Fibroblast of villous mesenchyme (primary cell): ENCODE measurements at places on chromosomes 7 and 10. TPM values are rescaled to one million over a fixed set of nuclear protein-coding genes. Genes with fewer than 3 reads are reported as not detected.

Gene NAT16
- not detected in 2 replicates for total RNA-seq

Gene SLC13A1
- not detected in 2 replicates for total RNA-seq

Gene PLXNA4
- total RNA-seq: under 0.01 TPM in 1 of 2 replicates, not detected in the other

Gene ANKRD1
- total RNA-seq: 13.5 and 16.4 TPM in 2 replicates

Gene C1QL3
- not detected in 2 replicates for total RNA-seq

Gene SLF2
- 42.2 and 55.7 TPM in 2 replicates for total RNA-seq

Gene INMT
- total RNA-seq: 15.8 and 48.4 TPM in 2 replicates

Gene GHRHR
- total RNA-seq: not detected in 2 replicates

Gene CPA2
- 0.32 TPM in 1 of 2 replicates, not detected in the other for total RNA-seq

Gene AKR1E2
- total RNA-seq: 7.7 and 9.1 TPM in 2 replicates

Gene ZNF117
- total RNA-seq: 5.2 and 6.5 TPM in 2 replicates

Gene GPR85
- 2.6 TPM in 2 replicates for total RNA-seq

Gene ELN
- under 0.01 and 0.64 TPM in 2 replicates for total RNA-seq

DNA sequence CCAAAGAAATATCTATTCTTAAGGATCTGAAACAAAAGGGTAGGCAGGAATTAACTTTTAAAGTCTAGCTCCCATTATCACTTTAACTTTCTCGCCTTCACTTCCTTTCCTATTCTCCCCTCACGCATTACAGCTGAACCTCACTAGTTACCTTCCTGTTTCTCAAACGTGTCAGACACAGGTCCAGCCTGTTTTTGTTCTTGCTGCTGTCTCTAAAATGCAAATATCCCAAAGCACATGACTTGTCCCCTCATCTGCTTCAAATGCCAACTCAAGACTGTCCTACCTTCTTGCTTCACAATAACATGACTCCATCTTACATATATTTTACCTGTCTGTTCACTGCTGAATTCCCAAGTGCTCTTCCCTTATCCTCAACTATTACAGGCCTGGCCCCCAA lies 17.6 kb downstream of the ZDHHC6 start:
- DNase-seq: no peak

DNA sequence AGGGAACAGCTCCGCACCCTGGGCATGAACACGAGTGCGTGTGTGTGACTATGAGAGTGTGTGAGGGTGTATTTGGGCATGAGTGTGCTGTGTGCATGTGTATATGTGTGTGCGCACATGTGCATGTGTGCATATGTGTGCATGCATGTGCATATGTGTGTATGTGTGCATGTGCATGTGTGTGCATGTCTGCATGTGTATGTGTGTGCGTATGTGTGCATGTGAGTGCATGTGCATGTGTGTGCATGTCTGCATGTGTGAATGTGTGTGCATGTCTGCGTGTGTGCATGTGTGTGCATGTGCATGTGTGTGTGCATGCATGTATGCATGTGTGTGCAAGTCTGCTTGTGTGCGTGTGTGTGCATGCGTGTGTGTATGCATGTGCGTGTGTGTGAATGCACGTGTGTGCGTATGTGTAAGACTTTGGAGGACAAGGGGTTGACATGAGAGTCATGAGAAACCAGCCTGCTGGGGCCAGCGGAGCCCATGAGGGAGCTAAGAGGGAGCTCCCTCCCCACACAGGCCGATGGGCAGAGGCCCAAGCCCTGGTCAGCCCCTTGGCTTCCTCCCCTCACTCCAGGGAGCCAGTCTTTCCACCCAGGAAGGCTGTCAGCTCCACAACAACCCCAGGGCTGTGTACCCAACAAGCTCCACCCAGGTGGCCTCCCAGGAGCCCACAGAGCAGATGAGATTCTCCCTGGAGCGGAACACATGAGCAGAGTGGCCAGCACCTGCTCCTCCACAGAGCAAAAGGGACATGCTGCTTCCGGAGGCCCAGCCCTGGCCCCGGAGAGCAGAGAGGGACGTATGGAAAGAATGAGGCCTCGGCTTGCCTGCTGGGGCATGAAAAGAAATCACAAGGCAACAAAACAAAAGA lies 142.5 kb upstream of the PPP2R2D start:
- no peak for DNase-seq

DNA sequence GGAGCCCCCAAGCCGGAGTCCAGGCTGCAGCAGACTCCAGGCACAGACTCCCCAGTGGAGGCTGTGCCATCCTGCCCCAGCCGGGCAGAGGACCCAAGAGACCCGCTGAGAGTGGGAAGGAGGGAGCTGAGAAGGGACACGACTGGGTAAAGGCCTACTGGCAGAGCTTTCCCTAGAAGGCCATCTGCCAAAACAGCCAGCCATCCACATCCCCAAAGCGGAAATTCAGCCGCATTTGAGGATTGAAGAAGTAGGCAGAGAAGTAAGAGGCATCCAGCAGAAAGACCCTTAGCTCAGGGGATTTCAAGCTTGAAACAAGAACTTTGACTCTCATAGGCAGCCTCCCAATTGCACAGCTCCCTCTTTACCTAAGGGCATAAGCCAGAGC lies 857 bp downstream of the CPXM2 start:
- no peak for DNase-seq

GRCh38 chr10:78224602-78225001 lies 190.9 kb downstream of the RPS24 start:
- DNase-seq: no peak

GRCh38 chr7:93315896-93316295 lies 83.7 kb downstream of the VPS50 start:
- DNase-seq: no peak

DNA sequence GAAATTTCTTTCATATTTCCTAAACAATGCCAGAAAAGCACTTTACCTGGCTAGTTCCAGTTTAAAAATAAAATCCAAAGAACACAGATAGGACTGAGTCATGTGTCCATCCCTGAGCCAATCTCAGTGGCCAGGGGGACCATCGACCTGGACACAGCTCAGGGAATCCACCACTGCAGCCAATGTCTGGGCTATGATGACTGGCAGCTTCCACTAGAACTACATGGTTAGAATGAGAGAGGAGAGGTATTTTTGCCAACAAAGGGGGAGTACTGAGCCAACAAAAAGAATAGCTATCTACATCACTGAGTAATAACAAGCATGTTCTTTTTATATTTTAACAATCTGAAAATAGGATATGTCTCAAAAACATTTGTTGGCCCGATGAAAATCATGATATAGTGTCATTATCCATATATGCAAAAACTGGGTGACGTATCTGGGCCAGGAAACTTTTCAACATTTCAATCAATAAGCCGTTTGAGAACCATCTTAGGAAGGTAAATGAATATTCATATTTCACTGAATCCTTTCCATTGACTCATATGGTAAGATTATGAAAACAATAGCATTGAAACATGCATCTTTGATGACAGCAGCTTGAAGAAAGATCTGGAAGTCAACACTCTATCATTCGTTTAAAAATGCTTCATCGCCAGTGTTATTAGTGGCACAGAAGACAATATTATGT lies 104.0 kb downstream of the TPK1 start:
- DNase-seq: no peak

- DNase-seq: no peak
Measured at GRCh38 chr7:52447581-52448180, 587.8 kb upstream of the POM121L12 start.

DNA sequence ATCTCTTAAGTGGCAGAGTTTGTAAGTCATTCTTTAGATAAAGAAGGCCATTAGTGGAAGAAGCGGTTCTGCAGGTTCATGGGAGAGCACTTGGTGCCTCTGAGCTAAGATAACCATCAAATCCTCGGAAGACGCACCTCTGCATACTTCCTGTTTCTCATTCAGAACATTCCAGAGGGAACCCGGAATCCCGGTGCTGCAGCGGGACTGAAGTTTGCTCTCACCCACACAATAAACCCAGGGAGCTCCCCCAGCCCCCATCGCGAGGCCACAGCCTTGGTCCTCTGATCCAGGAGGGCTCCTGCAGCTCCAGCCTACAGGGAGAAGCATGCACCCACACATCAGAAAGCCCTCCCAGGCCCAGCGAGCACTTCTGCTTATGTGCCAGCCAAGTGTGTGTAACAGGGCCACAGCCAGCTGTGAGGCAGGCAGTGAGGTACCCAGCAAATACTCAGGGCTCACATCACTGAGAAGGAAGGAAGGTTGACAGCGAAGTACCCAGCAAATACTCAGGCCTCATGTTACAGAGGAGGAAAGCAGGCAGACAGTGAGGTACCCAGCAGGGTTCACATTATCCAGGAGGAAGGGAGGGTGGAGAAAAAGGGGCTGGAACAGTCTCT lies 142.4 kb downstream of the DIP2C start:
- DNase-seq: no peak

- DNase-seq: no peak
Measured at GRCh38 chr10:75404815-75405597, 3.4 kb upstream of the ZNF503 start.

- no peak for DNase-seq
Measured at GRCh38 chr7:75649462-75649861, 89.3 kb downstream of the HIP1 start.

DNA sequence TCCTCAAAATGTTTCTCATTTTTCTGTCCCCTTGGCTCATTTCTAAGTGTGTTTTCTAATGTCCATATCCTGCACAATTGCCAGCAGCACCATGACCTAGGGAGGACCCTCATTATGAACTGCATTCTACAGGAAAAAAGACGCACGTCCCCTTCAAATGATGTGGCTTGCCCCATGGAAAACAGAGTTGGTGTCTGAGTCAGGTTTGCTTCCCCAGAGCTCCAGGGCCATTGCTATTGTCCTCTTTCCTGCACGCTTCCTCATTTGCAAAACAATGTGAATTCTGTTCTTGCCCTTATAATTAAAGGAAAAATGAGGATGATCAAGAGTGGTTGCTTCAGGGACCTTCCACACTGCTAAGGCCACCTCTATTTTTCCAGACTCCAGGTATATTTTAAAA lies 14.7 kb upstream of the ASB4 start:
- no peak for DNase-seq

GRCh38 chr10:88896994-88897853 lies 17.2 kb downstream of the STAMBPL1 start:
- peak; percentile 66 for DNase-seq

- DNase-seq: no peak
Measured at GRCh38 chr7:111380945-111381344, 181.3 kb downstream of the IMMP2L start.

DNA sequence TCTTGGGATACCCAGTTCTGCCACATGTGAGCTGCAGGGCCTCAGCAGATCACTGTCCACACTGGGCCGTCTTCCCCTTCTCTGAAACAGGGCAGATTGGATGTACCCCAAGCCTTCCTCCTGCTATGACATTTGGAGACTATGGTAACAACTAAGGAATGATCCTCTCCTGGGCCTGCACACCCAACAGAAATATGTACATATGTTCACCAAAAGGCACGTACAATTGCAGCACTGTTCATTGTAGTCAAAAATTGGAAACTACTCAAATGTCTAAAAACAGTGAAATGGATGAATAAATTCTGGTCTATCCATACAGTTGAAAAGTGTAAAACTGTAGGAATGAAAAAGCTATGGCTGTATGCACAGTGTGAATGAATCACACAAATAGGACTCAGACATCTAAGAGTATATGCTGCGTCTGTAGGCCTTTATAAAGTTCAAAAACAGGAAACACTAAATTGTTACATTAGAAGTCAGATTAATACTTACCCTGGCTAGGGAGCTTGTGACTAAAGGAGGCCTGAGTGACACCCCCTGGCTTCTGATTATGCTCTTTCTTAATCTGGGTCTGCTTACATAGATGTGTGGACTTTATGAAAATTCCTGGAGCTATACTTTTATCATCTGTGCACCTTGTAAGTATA lies 16.1 kb upstream of the XPNPEP1 start:
- DNase-seq: no peak

DNA sequence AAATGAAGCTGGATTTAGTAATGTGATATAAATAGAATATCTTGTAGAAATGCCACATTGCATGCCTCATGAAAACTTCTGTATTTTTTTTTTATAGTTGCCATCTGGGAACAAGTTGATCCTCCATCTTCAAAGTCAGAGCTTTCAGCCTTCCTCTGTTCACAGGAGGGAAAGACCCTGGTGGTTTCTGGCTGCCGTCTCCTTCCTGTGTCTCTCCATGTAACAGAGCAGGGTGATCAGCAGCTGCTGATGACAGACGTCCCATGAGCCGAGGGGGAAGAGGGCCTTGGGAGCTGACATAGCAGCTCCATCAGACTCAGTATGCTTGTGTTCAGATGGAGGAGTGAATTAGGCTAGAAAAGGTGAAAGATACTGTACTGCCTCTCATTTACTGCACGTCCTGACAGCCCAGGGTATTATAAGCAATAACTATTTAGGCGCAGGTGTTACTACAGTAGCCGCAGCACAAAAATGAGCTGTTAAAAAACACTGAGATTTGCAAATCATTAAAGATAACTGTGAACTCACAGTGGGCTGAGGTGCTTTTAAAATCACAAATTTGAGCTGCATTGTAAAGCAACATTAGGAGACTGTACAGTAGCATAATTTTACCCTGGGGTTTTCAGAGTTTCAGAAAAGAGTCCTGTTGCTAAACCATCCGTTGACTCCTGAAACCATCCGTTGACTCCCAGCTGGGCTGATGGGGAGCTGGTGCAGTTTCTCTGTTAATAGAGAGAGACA lies 103.3 kb downstream of the CFAP58 start:
- no peak for DNase-seq
